GF-D8 (cell line): ENCODE measurements at places on chromosomes 11 and 22.

GRCh38 chr11:108938604-108939003, 273.7 kb downstream of the DDX10 start:
- DNase-seq, result no peak

DNA sequence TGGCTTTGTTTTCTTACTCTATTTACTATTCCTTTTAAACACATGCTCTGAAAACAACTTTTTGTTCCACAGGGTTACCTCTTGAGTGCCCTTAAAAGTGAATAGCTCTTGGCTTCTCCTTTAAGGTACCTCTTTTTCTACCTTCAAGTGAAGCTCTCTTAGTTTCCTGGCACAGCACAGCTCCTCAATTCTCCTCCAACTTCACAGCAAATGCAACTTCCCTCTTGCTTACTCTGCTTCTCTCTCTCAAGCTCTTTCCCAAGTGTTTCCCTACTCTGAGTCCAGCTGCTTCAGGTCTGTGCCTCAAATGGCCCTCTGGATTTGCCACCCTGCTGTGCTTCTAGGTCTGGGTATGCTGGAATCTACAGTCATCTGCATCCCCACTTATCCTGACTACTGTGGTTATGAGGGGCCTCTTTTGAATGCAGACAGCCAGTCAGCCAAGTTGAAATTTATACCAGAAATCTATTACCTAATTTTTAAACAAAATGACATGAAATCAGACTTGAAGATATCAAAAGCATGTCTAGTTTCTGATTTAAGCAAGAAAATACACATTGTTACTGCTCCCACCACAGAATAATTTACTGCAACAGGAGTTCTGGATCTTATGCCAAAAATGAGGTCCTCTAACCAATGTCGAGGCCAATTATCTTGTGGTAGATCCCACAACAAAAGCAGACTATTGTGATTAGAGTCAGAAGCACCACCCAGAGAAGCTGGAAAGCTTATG, 371.1 kb downstream of the SOX6 start:
- no peak for DNase-seq

- DNase-seq, result no peak
These were observed 15.4 kb downstream of the ARHGEF17 start for GRCh38 chr11:73323464-73323863.

DNA sequence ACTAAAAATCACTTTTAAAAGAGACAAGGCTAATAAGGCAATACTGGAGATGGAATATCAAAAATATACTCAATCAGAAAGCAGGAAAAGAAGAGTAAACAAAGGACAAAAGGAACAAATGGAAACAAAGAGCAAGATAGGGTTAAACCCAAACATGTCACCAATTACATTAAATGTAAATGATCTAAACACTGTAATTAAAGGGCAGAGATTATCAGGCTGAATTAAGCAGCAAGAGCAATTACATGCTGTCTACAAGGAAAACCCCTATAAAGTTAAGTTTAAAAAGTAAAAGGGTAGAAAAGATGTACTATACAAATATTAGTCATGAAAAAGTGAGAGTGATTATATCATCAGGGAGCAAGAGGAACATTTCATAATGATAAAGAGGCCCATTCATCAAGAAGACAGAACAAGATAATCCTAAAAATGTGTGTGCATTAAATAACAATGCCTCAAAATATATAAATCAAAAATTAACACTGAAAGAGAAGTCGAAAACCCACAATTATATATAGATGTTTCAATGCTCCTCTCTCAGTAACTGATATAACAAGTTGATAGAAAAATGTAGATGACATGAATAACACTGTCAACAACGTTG, 56.8 kb downstream of the ALX4 start:
- no peak for DNase-seq

GRCh38 chr11:96125400-96125799, 201.5 kb upstream of the MTMR2 start:
- no peak for DNase-seq

- DNase-seq, result no peak
These were observed 204.6 kb downstream of the DBX1 start for GRCh38 chr11:19955660-19956059.

GRCh38 chr11:32079553-32079952, 11.3 kb upstream of the RCN1 start:
- no peak for DNase-seq

DNA sequence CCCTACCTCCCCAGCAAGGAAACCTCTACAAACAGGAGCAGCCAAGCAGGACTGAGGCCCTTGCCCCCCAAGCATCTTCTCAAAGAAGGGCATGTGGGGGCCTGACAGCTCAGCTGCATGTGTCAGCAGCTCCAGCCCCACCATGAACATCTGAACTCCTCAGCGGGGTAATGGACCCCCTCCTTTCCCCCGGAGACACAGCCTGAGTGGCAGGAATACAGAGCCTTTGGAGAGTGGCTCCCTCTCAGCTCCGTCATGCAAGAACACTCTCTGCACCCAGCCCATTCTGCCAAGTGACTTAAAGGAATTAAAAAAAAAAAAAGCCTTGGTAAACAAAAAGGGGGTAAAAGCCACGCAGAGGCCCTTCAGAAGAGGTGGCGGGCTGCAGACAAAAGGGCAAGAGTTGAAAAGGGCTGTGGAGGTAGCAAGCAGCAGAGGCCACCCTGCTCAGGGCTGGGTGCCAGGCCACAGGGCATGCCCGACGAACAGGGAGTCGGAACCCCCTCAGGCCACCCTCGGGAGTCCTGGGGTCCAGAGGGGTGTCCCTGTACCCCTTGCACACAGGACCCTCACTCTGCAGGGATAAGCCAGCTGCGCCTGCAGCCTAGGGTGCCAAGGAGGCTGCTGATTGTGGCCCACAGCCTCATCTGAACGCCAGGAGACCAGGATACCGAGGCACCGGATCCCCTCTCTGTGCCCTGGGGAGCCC, 62.5 kb downstream of the MACROD1 start:
- DNase-seq, result no peak

DNA sequence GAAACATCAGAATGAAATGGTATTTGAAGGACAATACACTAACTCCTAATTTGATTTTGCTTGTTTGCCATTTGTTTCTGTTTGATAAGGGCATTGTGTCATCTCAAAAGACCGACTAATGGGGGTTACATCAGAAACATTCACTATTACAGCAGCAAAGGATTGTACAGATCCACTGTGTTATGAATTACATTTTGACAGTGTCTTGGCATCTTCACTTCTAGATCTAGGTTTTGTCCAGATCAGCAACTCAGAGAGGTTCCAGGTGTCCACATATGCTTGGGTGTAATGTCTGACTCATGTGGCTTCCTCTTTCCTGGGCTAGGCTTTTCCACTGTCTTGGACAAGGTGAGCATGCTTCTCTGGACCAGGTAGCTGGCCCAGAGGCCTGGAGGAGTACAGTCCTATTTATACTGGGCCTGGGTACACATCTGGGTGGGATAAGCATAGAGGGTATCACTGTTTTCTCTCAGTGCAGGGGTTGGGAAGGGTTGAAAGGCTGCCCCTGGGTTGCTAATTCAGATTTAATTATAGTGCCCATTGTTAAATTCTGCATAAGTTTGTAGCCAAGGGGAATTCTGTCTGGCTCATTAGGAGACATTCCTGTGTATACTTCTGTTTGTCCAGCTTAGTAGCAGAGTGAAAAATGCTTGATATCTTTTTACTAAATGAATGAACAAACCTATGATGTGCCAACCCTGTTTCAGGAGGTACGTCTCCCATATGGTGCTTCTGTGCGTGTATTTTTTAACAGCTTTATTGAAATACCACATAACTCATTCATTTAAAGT, 23.8 kb downstream of the DDI1 start:
- no peak for DNase-seq

DNA sequence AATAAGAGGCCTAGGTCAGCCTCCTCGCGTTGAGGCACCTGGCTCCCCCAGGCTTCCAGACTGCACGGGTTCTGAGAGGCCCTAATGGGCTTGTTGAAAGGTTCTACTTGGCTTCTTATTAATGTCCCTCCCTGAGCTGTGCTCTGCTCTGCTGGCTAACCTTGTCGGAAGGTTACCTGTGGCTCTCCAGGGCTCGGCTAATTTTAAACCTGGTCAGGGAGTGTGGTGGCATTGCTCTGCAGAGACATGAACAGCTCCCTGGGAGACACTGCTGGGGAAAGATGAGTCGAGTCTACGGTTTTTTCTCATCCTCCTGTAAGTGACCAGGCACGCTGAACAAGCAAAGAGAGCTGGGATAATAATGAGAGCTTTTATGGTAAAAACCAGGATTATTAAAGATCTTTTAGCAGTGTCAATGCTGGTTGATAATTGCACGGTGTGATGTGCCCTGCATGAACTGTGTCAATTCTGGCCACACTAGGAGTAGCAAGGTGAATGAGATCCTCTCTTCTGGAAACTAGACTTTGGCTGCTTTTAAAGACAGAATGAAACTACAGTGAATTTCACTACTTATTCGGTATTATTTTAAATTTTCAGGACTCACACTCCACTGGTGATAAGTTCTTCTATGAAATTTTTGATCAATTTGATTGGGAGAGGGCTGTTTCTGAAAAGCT, 70.7 kb downstream of the TEAD1 start:
- no peak for DNase-seq

DNA sequence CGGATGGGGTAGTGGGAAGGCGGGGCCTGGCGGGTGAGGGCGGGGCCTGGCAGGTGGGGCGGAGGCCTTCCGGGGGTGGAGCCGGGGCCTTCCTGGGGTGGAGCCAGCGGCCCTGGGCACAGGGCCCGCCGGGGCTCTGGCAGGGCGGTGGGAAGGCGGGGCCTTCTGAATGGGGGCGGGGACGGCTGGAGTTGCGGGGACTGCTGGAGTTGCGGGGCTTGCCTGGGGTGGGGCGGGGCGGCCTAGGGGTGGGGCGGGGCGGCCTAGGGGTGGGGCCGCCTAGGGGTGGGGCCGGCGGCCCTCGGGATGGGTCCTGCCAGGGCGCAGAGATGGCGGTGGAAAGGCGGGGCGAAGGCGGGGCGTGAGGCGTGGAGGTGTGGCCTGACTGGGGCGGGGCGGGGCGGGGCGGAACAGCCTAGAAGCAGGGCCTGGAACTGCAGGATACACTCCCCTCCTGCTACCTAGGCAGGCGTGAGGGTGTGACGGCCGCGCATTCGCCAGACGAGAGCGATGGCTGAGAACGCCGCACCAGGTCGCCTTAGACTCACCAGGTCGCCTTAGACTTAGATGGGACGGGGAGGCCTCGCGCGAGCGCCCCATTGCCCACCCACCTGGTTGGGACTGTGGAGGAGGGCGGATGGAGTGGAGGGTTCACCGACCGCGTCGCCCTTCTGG, 19.3 kb downstream of the RRP7A start:
- no peak for DNase-seq

DNA sequence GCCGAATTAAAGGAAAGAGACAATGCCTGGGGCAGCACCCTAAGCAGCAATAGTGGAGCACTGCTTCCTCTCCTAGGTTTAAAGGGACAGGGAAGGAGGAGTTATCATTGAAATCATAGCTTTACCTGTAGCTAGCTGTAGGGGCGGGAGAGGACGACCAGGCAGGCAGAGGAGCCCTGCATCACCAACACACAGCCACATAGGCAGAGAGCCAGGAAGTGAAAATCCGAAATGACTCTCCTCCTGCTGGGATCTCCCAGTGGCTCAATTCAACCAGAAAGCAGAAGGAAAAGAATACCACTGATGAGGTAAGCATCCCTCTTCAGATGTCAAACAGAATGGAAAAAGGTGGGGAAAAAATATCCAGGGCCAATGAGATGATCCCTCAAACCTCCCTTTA, 20.4 kb downstream of the MRGPRX4 start:
- no peak for DNase-seq

GRCh38 chr22:19710020-19710768, 4.1 kb upstream of the SEPTIN5 start:
- no peak for DNase-seq

DNA sequence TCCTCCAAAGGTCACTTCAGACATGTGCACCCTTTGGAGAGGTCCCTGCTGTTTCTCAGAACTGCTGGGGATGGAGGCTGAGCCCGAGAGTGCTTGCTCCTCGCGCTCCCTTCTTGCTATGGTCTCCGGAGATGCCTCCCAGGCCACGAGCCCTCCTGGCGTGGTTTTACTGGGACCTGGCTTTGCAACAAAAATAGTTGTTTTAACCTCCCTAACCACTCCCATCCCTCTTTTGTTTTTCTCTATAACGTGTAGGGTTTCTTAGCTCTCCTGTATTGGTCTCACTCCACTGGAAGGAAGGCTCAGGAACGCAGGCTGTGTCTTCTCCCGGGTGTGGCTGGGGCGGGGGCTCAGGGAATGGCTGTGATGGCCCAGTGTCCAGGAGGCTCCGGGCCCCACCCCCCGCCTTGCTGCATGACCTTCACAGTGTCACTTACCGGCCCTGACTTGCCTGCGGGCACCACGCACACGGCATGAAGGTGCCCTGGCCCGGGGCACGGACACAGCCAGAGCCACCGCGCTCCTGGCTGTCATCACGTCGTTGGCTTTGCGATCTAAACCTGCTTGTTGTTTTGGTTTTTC, 5.6 kb downstream of the PTDSS2 start:
- DNase-seq, result no peak

DNA sequence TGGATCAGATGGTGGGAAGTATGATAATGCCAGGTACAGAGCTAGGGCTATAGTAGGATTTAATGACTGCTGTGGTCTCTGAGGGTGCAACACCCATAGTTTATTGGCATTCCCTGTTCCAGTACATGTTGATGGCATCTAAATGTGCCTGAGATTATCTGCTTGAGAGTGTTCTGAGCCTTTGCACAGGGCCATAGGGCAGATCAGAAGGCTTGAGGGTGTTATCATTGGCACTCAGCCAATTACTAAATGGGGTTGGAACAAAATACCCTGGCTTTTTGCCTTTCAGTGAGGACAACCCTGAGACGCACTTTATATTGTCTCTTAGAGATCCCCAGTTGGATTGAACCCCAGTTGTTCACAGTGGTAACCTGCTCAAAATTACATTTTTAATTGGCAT, 6.7 kb downstream of the SLC5A12 start:
- no peak for DNase-seq

DNA sequence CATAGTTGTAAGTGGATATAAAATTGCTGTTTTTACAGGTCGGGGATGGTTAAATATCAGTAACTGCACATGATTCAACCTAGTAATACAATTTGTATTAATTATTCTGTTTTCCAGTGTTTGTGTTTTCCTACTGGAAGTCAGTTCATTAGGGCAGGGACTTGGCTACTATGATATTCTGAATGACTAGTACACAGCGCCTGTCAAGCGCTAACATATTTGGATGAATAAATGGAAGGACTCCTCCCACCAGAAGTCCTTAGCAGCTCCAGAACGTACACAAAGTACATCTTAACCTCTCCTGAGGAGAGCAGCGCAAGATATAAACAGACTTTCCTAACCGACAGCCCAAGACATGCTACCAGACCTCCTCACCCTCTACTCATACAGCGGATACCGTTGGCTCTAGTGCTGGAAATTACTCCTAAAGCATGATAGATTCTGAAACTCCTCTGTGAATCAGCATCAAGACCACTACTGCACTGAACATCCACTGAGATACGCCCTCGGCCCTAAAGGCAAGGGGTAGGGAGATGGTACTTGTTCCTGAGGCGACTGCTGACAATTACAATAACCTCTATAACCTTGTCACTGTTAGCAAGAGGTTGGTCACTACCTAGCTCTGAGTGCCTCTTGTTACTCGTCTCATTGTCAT, 79.1 kb downstream of the RDX start:
- no peak for DNase-seq
